Nasal cavity respiratory epithelium epithelial cell of viscerocranial mucosa (primary cell): ENCODE measurements at places on chromosomes 6 and 20. TPM values are rescaled to one million over a fixed set of nuclear protein-coding genes. Genes with fewer than 3 reads are reported as not detected.

Gene ZCCHC3
- total RNA-seq, result 10.3 and 15.7 TPM in 2 replicates

Gene AVP
- total RNA-seq, result not detected in 2 replicates

Gene SYS1
- 17.4 and 22.1 TPM in 2 replicates for total RNA-seq

Gene UNC93A
- total RNA-seq, result not detected in 2 replicates

Gene RAB5IF
- 112 and 136 TPM in 2 replicates for total RNA-seq

Gene ADAT2
- total RNA-seq, result 5.5 and 8.5 TPM in 2 replicates

Gene GPX5
- not detected in 2 replicates for total RNA-seq

Gene RIPPLY2
- total RNA-seq, result 0.64 TPM in 1 of 2 replicates, not detected in the other

Gene IBTK
- total RNA-seq, result 78.7 and 154 TPM in 2 replicates

Gene GPR63
- 0.68 and 1.2 TPM in 2 replicates for total RNA-seq
